ENCODE measurements at places on chromosomes 5 and 9. TPM values are rescaled to one million over a fixed set of nuclear protein-coding genes. Genes with fewer than 3 reads are reported as not detected.

SLCO4C1 gene
- total RNA-seq, result under 0.01 TPM

DNA sequence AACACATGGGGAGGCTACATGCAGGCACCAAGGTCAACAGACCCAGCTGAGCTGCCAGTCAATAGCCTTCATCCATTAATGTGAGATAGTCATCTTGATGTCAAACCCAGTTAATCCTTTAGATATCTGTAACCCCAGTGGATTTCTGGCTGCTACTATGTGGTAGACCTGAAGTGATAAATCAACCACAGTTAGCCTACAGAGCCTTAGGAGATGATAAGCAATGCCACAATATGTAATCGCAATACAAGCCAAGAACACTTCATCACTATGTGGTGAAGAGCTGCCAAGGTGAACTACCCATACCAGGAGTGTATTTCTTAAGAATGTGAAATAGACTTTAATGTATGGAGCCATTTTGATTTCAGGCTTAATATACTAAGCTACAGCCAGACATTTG, 1175.5 kb downstream of the DTWD2 start:
- DNase-seq, result no peak

CYLC2 gene
- total RNA-seq, result not detected

- no peak for DNase-seq
These were observed 52.5 kb downstream of the GALNT12 start for GRCh38 chr9:98859941-98860340.

DNA sequence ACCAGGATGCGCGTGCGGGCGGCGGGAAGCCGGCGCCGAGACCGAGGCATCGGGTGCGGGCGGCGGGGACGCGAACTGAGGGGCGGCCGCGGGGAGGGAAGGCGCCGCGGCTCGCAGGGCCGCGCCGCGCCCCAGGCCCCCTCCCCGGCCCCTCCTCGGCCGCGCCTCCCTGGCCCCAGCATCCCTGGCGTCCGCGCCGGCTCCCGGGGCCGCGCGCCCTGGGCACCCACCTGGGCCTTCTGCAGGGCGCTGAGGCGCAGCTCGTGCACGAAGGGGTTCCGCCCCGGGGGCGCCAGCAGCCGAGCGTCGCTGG, 324 bp downstream of the LPCAT1 start:
- no peak for DNase-seq

- no peak for DNase-seq
These were observed 45.1 kb downstream of the KIAA1958 start for GRCh38 chr9:112531666-112532282.

DNA sequence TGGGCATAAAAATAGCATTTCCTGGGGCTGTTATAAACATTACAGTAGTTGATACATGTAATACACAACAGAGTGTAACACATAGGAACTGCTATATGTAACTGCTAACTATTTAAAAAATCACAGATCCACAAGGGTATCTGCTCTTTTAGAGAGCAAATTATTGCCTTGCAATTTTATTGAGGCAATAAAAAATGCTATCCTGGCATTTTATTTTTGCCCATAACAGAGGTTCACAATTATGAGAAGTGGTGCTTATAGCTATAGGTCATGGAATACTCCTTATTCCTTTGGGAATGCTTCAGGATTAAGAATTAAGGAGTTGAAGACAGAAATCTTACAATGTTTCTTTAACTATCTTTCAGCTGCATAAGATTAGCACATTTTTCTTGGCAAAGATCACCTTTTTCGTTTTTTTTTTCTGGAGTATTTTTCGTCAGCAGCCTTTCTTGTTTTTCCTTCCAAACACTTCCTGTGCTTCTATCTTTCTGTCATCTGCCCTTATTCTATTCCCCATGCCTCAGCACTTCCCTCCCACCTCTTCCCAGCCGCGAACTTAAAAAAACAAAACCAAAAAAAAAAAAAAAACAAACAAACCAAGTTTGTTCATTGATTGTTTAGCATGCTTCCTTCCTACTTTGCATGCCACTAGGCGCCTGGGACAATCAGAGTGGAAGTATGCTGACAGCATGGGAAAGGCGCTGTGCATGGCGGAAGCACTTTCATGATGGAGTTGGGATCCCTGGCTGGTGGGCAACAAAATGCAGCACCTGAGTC, 264.2 kb downstream of the MAST4 start:
- no peak for DNase-seq
